ENCODE measurements at places on chromosomes 4 and X. TPM values are rescaled to one million over a fixed set of nuclear protein-coding genes. Genes with fewer than 3 reads are reported as not detected.
A peak's percentile ranks its signal among the peaks of the same experiment; 100 is the strongest.

Gene KLHL34
- not detected for total RNA-seq

DNA sequence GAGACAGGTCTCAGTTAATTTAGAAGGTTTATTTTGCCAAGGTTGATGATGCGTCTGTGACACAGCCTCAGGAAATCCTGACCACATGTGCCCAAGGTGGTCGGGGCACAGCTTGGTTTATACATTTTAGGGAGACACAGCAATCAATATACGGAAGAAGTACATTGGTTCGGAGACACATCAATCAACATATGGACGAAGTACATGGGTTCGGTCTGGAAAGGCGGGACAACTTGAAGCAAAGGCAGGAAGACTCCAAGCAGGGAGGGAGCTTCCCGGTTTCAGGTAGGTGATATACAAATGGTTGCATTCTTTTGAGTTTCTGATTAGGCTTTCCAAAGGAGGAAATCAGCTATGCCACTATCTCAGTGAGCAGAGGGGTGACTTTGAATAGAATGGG is 225.2 kb upstream of the ZFP42 start:
- H3K4me3 ChIP-seq = no peak overlapping the region
- no peak for DNase-seq
- peaks cover 4% of the 10 kb centered on the region for H3K4me1 ChIP-seq
- no peaks in the 10 kb centered on the region for H3K36me3 ChIP-seq
- no peaks in the 10 kb centered on the region for H3K27me3 ChIP-seq

Gene ZMYM3
- total RNA-seq = 21.9 TPM

- peaks cover 38% of the 10 kb centered on the region for H3K36me3 ChIP-seq
- H3K27me3 ChIP-seq = no peaks in the 10 kb centered on the region
- H3K27ac ChIP-seq = no peak overlapping the region
- no peak for DNase-seq
- peaks cover 9% of the 10 kb centered on the region for H3K4me1 ChIP-seq
Observed at GRCh38 chr4:3205995-3206394, 43.0 kb upstream of the MSANTD1 start.

DNA sequence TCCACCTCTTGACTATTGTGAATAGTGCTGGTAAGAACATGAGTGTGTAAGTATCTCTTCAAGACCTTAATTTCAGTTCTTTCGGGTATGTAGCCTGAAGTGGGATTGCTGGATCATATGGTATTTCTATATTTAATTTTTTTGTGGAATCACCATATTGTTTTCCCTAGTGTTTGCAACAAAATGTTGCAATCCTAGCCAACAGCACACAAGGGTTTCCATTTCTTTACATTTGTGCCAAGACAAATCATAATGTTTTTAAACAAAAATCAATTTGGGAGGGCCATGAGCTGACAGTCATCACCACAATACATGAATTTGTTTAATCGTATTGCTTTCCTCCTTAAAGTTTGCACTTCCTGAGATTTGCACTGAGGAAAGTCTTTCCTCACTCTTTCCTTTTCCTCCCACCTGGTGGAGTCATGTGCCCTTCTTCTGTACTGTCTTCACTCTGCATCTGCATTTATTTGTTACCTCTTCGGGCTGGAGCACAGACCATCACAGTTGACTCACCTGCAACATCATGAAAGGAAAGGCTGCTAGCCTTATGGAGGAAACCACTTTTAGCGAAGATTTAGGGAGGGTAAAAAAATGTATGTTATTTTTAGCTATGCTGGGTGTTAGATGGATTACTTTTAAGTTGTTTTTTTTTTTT is 269.4 kb downstream of the DCTD start:
- no peak overlapping the region for H3K4me3 ChIP-seq
- peaks cover 16% of the 10 kb centered on the region for H3K4me1 ChIP-seq
- no peaks in the 10 kb centered on the region for H3K27me3 ChIP-seq
- H3K27ac ChIP-seq = no peak overlapping the region

DNA sequence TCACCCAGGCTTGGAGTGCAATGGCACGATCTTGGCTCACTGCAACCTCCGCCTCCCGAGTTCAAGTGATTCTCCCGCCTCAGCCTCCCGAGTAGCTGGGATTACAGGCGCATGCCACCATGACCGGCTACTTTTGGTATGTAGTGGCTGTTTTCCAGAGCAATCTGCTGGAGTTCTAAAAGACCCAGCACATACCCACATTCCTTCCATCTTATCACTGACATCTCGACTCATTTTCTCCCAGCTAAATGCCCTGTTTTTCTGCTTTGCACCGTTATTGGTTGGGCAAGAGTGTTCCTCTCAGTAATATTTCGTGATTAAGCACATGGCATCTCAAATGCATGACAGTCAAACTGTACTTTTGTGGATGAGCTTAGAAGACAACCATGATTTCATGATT is 53.7 kb downstream of the PRKX start:
- no peak overlapping the region for H3K27ac ChIP-seq
- DNase-seq = no peak
- no peaks in the 10 kb centered on the region for H3K36me3 ChIP-seq
- no peak overlapping the region for H3K4me3 ChIP-seq
- no peaks in the 10 kb centered on the region for H3K4me1 ChIP-seq

Gene OCRL
- 27.9 TPM for total RNA-seq

Gene RRAGB
- total RNA-seq = 35.2 TPM

Gene CYLC1
- not detected for total RNA-seq

- no peak for DNase-seq
- no peaks in the 10 kb centered on the region for H3K36me3 ChIP-seq
- no peak overlapping the region for H3K4me3 ChIP-seq
- H3K27me3 ChIP-seq = no peaks in the 10 kb centered on the region
- H3K4me1 ChIP-seq = no peaks in the 10 kb centered on the region
- no peak overlapping the region for H3K27ac ChIP-seq
Observed at GRCh38 chrX:42567268-42567667, 210.7 kb downstream of the PPP1R2C start.

Gene PRRG3
- 0.27 TPM for total RNA-seq

GRCh38 chr4:35125995-35126712 is 1118.2 kb downstream of the ARAP2 start:
- no peaks in the 10 kb centered on the region for H3K36me3 ChIP-seq
- H3K4me3 ChIP-seq = no peak overlapping the region
- H3K27me3 ChIP-seq = no peaks in the 10 kb centered on the region
- DNase-seq = no peak
- H3K4me1 ChIP-seq = no peaks in the 10 kb centered on the region

DNA sequence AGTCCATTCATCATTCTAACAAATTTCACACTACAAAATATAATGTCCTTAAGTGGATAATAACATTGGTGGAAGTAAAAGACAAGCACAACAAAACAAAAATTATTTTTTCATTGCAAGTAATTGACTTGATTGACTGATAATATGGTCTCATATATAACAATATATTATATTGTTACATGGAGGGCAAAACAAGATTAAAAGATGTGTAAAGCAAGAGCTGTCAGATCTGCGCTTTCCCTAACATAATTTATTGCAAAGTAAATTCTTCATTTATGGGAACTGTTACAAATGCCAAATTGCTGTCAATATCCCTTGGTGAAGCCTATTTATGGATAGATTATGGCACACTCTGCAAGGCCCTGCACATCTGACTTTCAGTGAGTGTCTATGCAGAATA is 233.6 kb downstream of the PCDH7 start:
- no peaks in the 10 kb centered on the region for H3K36me3 ChIP-seq
- H3K4me3 ChIP-seq = no peak overlapping the region
- no peak overlapping the region for H3K27ac ChIP-seq
- peaks cover 31% of the 10 kb centered on the region for H3K4me1 ChIP-seq

Gene SLC9B1
- total RNA-seq = not detected

DNA sequence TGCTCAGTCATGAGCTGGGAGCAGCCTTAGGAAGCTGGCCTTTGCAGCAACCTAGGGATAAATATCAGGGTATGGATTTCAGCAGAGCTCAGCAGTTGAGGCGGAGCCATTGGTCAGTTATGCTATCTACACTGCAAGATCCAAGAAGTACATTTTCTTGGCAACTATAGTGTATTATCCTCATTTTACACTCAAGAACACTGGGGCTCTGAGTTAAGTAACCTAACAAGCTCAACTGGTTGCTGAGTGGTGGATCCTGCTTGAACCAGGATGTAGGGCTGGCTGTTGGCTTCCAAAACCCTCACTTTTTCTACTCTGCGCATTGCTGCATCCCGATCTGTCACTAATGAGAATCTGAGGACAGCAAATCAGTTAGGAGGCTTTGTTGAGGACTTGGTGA is 1.5 kb upstream of the SCARB2 start:
- no peak overlapping the region for H3K27ac ChIP-seq
- no peaks in the 10 kb centered on the region for H3K36me3 ChIP-seq
- no peaks in the 10 kb centered on the region for H3K27me3 ChIP-seq
- DNase-seq = no peak
- H3K4me3 ChIP-seq = no peak overlapping the region
- peaks cover 54% of the 10 kb centered on the region for H3K4me1 ChIP-seq

DNA sequence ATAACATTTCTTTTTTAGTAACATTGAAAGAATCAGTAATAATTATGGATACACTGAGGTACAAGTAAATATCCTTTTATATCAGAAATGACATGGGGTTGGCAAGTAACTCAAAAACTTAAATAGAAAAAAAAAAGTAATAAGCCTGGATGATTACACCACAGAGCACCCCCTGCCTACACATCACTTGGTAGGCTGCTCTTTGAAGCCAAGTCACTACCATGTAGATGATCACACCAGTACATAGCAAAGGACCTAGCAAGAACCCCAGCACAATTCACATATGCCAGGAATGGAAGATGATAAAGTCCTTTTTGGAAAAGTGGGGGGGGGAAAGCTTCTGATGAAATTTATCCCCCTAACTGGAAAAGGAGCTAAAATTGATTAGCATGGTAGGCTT is 56.9 kb downstream of the METTL14 start:
- no peak overlapping the region for H3K4me3 ChIP-seq
- peaks cover 11% of the 10 kb centered on the region for H3K4me1 ChIP-seq
- H3K36me3 ChIP-seq = peaks cover 30% of the 10 kb centered on the region
- no peak for DNase-seq

DNA sequence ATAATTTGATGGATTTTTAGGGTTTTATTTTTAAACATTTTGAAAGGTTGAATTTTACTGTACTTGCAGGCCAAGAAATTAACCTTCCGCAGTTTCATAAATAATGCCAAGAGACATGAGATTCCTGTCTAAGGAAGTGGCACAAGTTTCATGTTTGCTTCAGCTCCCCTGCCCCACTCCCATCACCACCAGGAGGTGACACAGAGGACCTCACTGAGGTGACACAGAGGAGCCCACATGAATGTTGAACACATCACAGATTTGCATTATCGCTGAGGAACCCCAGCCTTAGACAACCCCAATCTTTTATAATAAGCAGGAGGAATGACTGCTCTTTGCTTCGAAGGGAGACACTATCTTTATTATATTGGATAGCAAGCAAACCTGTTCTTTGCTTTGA is 491.4 kb upstream of the ATOH1 start:
- no peak for DNase-seq
- H3K27me3 ChIP-seq = no peaks in the 10 kb centered on the region
- no peaks in the 10 kb centered on the region for H3K4me1 ChIP-seq
- no peak overlapping the region for H3K4me3 ChIP-seq

GRCh38 chr4:85556283-85556682 is 81.3 kb downstream of the ARHGAP24 start:
- no peak overlapping the region for H3K27ac ChIP-seq
- H3K4me1 ChIP-seq = no peaks in the 10 kb centered on the region
- no peaks in the 10 kb centered on the region for H3K27me3 ChIP-seq
- no peak overlapping the region for H3K4me3 ChIP-seq

Gene GPM6B
- total RNA-seq = 23.7 TPM

GRCh38 chr4:87489678-87490077 is 39.5 kb downstream of the SPARCL1 start:
- H3K36me3 ChIP-seq = peaks cover 62% of the 10 kb centered on the region
- H3K4me3 ChIP-seq = no peak overlapping the region
- peak overlapping the region; percentile 39 for H3K27ac ChIP-seq
- H3K4me1 ChIP-seq = peaks cover 33% of the 10 kb centered on the region

Gene MAGIX
- total RNA-seq = 3.5 TPM

DNA sequence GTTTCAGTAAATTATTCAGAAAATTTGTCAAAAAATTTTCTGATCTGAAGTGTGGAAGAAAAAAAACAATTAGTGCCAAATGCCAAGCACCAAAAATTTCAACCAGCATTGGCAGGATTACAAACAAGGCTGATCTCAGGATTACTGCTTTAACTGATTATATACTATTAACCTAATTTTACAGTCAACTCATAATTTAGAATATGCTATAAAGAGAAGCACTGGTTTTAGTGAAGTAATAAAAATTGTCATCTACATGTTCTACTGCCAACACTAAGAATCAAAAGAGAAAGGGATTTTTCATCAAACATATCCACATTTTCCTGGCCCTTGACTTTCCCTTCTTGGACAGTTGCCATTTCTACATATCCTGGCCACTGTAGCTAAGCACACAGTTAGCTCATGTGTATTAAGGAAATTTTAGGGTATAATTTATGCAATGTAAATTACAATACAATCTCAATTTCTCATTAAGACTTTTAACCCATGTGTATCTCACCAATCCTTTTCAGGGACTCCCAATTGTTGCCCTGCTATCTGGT is 33.8 kb downstream of the THOC2 start:
- H3K4me1 ChIP-seq = no peaks in the 10 kb centered on the region
- no peak for DNase-seq
- H3K27ac ChIP-seq = no peak overlapping the region
- H3K27me3 ChIP-seq = no peaks in the 10 kb centered on the region

DNA sequence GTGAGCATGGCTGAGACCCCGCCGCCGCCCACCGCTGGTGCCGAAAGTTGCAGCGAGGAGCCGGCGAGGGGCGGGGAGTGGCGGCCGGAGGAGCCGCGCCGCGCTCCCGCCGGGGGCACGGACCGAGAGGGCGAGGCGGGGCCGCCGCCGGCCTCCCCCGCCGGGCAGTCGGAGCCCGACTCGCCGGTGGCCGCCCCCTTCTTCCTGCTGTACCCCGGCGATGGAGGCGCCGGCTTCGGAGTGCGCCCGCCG is 16.5 kb downstream of the UTP3 start:
- H3K4me3 ChIP-seq = peak overlapping the region; percentile 92
- no peaks in the 10 kb centered on the region for H3K27me3 ChIP-seq
- no peaks in the 10 kb centered on the region for H3K36me3 ChIP-seq
- peak overlapping the region; percentile 94 for H3K27ac ChIP-seq
- DNase-seq = no peak

Gene PPP1R2C
- not detected for total RNA-seq

- no peak overlapping the region for H3K4me3 ChIP-seq
- no peak for DNase-seq
- no peaks in the 10 kb centered on the region for H3K4me1 ChIP-seq
- no peaks in the 10 kb centered on the region for H3K36me3 ChIP-seq
- no peaks in the 10 kb centered on the region for H3K27me3 ChIP-seq
Observed at GRCh38 chr4:8698341-8699062, 105.9 kb downstream of the CPZ start.

Gene DUSP9
- total RNA-seq = not detected

GRCh38 chrX:141158084-141158483 is 18.8 kb downstream of the LDOC1 start:
- no peak overlapping the region for H3K27ac ChIP-seq
- no peak for DNase-seq
- no peaks in the 10 kb centered on the region for H3K36me3 ChIP-seq
- no peak overlapping the region for H3K4me3 ChIP-seq
- H3K4me1 ChIP-seq = no peaks in the 10 kb centered on the region

- H3K4me1 ChIP-seq = no peaks in the 10 kb centered on the region
- H3K4me3 ChIP-seq = no peak overlapping the region
- H3K36me3 ChIP-seq = no peaks in the 10 kb centered on the region
- no peak for DNase-seq
- H3K27ac ChIP-seq = no peak overlapping the region
- no peaks in the 10 kb centered on the region for H3K27me3 ChIP-seq
Observed at GRCh38 chrX:35374116-35374515, 424.0 kb upstream of the MAGEB16 start.
